ENCODE measurements at places on chromosomes 7 and 10.

DNA sequence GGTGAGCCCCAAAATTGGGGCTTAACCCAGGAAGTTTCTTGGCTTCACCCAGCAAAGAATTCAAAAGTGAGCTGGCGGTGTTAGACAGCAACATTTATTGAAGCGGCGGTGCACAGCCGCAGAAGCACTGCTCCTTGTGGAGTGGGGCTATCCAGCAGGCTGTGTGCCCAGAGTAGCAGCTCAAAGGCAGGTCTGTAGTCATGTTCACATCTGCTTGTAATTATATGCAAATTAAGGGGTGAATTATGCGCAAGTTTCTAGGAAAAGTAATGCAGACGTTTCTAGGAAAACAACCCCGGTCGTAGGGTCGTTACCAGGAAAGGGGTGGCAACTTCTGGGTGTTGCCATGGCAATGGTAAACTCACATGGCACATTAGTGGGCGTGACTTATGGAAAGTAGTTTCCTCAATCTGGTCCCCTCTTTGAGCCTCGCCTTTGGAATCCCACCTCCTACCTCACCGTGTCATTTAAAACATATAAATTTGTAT is 13.7 kb upstream of the KBTBD2 start:
- DNase-seq = peak; percentile 73

DNA sequence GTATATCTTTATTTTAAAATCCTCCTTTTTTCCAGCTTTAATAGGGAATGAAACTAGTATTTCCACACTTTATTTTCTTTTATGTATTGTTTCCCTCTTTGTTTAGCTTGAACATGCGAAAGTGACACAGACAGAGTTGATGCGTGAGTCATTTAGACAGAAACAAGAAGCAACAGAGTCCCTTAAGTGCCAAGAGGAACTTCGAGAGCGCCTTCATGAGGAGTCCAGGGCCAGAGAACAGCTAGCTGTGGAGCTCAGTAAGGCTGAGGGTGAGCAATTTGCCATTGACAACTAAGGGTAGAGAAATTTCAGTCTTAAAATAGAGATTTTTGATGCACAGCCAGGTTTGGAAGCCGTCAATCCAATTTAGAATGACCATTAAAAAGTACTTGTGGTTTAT is 73.1 kb downstream of the CYP51A1 start:
- DNase-seq = no peak

- DNase-seq = no peak
Observed at GRCh38 chr7:49805371-49806007, 32.1 kb downstream of the VWC2 start.

GRCh38 chr7:46009211-46009610 is 88.1 kb upstream of the IGFBP3 start:
- no peak for DNase-seq

GRCh38 chr10:79444199-79445119 is 965 bp downstream of the ZCCHC24 start:
- DNase-seq = peak; percentile 86

GRCh38 chr7:51772190-51772589 is 455.6 kb upstream of the COBL start:
- no peak for DNase-seq

DNA sequence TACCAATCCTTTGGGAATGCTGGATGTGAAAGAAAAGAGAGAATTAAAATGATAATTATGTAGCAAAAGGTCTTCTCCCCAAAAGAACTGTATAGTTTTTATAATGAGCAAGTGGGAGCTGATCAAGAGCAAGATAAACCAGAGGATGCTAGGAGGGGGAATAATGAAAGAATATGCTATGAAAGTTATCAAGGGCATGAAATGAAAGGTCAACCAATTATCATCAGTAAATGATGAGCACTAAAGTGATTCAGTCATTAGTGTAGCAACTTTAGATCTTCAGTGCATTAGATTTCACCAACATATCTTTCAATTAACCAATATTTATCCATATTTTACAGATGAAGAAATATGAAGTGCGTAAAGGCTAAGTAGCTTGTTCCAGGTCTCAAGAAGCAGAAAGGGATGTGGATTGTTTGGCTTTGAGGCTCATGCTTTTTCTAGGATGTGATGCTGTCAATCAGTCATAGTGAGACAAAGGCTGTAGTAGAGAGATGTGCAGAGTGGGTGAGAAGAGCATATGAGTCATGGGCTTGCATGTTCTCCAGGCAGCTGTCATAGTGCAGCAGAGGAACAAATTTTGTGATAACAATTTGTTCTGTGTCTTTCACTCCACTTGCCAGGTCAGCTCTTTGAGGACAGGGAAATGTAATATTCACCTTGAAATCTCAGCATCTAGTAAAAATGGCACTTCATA is 5.7 kb upstream of the OR2F2 start:
- no peak for DNase-seq

GRCh38 chr7:28675429-28675828 is 263.1 kb downstream of the CREB5 start:
- DNase-seq = peak; percentile 56

GRCh38 chr7:34354899-34355298 is 303.1 kb upstream of the NPSR1 start:
- no peak for DNase-seq
